ENCODE measurements at places on chromosomes 11 and 22. TPM values are rescaled to one million over a fixed set of nuclear protein-coding genes. Genes with fewer than 3 reads are reported as not detected.

Gene TMEM225
- total RNA-seq: not detected

Gene SAA1
- 24.1 TPM for total RNA-seq

Gene C11orf16
- total RNA-seq: not detected

Gene NPAS4
- not detected for total RNA-seq

Gene OR8D1
- total RNA-seq: not detected

- DNase-seq: no peak
- no peak overlapping the region for H3K4me3 ChIP-seq
- H3K4me1 ChIP-seq: peaks cover 26% of the 10 kb centered on the region
- H3K36me3 ChIP-seq: no peaks in the 10 kb centered on the region
- no peak overlapping the region for H3K27ac ChIP-seq
Measured at GRCh38 chr11:46234311-46234710, 43.2 kb upstream of the CREB3L1 start.

- no peaks in the 10 kb centered on the region for H3K36me3 ChIP-seq
- no peaks in the 10 kb centered on the region for H3K27me3 ChIP-seq
- no peak overlapping the region for H3K27ac ChIP-seq
- H3K4me1 ChIP-seq: peaks cover 5% of the 10 kb centered on the region
- no peak for DNase-seq
- H3K4me3 ChIP-seq: no peak overlapping the region
Measured at GRCh38 chr11:68254421-68254820, 17.4 kb downstream of the C11orf24 start.

GRCh38 chr11:86261328-86261727 is 16.8 kb downstream of the EED start:
- H3K36me3 ChIP-seq: no peaks in the 10 kb centered on the region
- no peak for DNase-seq
- no peak overlapping the region for H3K4me3 ChIP-seq
- no peak overlapping the region for H3K27ac ChIP-seq
- H3K4me1 ChIP-seq: no peaks in the 10 kb centered on the region

DNA sequence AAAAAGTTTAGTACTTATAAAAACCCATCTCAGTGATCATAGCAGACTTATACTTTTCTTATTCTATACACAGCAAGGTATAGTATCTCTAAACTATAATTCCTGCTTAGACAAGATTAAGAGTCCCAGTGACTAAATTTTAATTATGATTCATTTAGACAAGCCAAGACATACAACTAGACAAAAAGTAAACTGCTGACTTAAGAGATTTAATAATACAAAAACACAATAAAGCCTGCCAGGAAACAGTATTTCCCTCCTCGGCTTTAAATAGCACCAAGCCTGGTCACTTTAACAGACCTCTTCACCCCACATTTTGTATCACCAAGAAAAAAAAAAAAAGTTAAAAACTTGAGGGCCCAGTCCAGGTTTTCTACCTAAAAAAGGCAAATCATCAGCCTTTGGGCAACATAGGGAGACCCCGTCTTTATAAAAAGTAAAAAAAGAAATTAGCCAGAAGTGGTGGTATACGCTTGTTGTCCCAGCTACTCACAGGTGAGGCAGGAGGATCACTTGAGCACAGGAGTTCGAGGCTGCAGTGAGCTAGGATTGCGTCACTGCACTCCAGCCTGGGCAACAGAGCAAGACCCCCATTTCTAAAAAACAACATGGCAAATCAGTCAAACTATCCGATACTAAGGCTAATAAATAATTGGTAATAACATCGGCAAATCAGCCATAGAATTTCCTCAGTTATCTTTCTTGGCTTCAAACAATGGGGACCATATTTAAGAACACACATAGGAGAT is 53.8 kb downstream of the SIK3 start:
- no peak overlapping the region for H3K27ac ChIP-seq
- no peaks in the 10 kb centered on the region for H3K36me3 ChIP-seq
- H3K4me1 ChIP-seq: peaks cover 31% of the 10 kb centered on the region
- DNase-seq: no peak
- H3K27me3 ChIP-seq: no peaks in the 10 kb centered on the region
- H3K4me3 ChIP-seq: no peak overlapping the region

DNA sequence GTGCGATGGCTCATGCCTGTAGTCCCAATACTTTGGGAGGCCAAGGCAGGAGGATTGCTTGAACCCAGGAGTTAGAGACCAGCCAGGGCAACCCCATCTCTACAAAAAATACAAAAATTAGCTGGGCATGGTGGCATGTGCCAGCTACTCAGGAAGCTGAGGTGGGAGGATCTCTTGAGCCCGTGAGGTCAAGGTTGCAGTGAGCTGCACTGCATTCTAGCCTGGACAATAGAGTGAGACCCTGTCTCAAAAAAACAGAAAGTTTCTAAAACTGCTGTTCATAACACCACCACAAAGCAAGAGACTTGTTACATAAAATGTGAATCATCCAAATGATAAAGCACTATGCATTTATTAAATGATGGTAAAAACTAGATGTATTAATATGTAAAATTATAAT is 40.2 kb upstream of the CCDC34 start:
- peaks cover 83% of the 10 kb centered on the region for H3K4me1 ChIP-seq
- no peaks in the 10 kb centered on the region for H3K27me3 ChIP-seq
- H3K27ac ChIP-seq: no peak overlapping the region
- H3K4me3 ChIP-seq: no peak overlapping the region
- no peak for DNase-seq
- H3K36me3 ChIP-seq: no peaks in the 10 kb centered on the region

GRCh38 chr11:64384981-64385944 is 26.3 kb downstream of the RPS6KA4 start:
- no peak overlapping the region for H3K27ac ChIP-seq
- H3K36me3 ChIP-seq: no peaks in the 10 kb centered on the region
- no peak for DNase-seq
- H3K4me1 ChIP-seq: peaks cover 13% of the 10 kb centered on the region
